ENCODE measurements at places on chromosomes 12 and 14.

DNA sequence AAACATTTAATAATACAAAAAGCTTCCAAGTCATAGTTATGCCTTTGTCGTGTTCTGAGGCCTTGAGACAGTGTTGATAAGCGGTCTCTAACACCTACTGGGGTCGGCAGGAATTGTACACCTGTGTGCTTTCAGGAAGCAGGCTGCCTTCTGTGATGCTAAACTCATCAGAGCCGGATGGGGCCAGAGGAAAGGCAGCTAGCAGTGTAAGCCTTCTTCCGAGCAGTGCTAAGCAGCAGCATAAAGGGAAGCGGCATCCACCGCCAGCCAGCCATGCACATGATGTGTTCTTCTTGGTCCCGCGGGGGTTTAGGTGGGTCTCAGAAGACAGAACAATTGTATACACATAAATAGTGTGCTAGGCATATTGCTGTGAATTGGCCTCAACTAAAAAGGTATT lies 159.3 kb downstream of the SLC15A4 start:
- DNase-seq = no peak
- H3K4me3 ChIP-seq = no peak overlapping the region
- no peak overlapping the region for H3K27ac ChIP-seq
- no peaks in the 10 kb centered on the region for H3K27me3 ChIP-seq
- no peaks in the 10 kb centered on the region for H3K36me3 ChIP-seq
- H3K4me1 ChIP-seq = no peaks in the 10 kb centered on the region

DNA sequence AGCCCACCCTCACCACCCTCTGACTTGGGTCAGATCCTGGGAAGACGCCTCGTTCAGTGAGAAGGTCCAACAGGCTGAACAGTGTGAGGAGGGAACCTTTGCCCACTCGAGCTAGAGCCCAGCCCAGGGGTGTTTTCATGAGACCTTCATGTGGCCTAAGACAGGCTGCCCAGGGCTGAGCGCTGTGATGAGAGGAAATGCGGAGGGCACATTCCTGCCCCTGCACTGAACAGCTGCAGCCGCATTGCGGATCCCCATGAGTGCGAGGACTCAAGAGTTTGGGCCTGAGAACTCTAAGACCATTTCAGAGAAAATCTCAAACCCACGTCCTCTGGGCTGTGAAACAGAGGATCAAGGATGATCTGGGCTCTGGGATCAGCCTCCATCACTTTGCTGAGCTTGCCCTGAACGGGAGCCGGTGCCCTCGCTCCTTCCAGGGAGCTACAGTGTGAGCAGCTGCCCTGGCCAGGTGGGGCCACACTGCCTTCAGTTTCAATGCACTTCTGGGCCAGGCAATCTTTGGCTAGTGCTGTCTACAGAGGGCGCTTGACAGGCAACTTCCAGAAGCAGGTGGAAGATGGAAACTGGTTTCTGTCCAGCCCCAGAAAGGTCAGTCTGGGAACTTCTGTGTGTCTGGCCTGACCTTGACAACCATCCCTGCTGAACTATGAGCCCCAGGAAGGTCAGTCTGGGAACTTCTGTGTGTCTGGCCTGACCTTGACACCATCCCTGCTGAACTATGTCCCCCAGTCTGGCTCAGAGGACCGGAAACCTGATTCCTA lies 43.5 kb upstream of the P2RX7 start:
- DNase-seq = peak; percentile 47
- no peak overlapping the region for H3K4me3 ChIP-seq
- H3K4me1 ChIP-seq = no peaks in the 10 kb centered on the region
- H3K36me3 ChIP-seq = no peaks in the 10 kb centered on the region

DNA sequence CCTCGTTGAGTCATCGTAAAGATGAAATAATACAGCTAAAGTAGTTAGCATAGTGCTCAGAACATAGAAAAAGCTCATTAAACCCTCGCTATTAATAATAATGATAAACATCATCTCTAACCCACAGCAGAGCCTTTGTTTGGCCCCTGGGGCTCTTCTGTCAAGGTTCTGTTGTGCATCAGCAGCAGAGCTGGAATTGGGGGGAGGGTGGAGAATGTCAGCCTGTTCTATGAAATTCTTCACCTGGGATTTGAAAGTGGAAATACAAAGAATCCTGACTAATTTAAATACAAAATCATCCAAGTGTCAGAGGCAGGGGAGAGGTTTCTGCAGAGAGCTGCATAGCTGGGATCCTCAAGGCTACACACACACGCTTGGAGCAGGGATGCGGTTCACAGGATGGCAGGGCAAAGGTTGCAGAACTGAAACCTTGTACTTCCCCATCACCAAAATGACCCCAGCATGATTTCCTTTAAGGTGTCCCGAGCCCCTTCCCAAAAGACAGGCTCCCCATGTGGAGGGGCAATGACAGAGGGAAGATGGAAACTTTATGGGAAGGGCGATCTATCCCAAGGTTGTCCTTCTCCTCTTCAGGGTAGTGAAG lies 71.8 kb downstream of the DAD1 start:
- H3K27me3 ChIP-seq = no peaks in the 10 kb centered on the region
- H3K4me3 ChIP-seq = no peak overlapping the region
- DNase-seq = no peak
- H3K27ac ChIP-seq = no peak overlapping the region
- peaks cover 2% of the 10 kb centered on the region for H3K4me1 ChIP-seq

- H3K27ac ChIP-seq = no peak overlapping the region
- H3K4me3 ChIP-seq = no peak overlapping the region
- DNase-seq = no peak
- no peaks in the 10 kb centered on the region for H3K36me3 ChIP-seq
- H3K4me1 ChIP-seq = no peaks in the 10 kb centered on the region
Measured at GRCh38 chr12:89968151-89968700, 259.6 kb upstream of the ATP2B1 start.

DNA sequence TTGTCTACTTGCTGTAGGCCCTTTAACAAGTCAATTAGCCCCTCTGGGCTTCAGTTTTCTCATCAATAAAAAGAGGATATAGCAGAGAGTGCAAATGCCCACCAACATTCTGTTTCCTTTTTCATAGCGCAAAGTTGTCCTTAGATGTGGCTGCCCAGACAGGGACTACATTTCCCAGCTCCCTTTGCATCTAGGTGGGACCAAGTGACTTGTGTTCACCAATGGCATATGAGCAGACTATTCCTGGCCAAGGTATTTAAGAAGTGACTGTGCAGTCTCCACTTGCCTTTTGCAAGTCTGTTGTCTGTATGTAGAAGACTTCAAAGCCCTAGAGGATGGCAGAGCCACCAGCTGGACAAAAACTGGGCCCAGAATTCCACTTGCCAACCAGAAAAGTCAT lies 59.7 kb downstream of the DAO start:
- DNase-seq = peak; percentile 73
- H3K27me3 ChIP-seq = no peaks in the 10 kb centered on the region
- no peaks in the 10 kb centered on the region for H3K36me3 ChIP-seq
- H3K4me1 ChIP-seq = no peaks in the 10 kb centered on the region
- no peak overlapping the region for H3K4me3 ChIP-seq
- H3K27ac ChIP-seq = no peak overlapping the region
